M059J (cell line): ENCODE measurements at places on chromosomes 3 and 15.

GRCh38 chr3:339351-339750, 142.8 kb downstream of the CHL1 start:
- no peak for DNase-seq

DNA sequence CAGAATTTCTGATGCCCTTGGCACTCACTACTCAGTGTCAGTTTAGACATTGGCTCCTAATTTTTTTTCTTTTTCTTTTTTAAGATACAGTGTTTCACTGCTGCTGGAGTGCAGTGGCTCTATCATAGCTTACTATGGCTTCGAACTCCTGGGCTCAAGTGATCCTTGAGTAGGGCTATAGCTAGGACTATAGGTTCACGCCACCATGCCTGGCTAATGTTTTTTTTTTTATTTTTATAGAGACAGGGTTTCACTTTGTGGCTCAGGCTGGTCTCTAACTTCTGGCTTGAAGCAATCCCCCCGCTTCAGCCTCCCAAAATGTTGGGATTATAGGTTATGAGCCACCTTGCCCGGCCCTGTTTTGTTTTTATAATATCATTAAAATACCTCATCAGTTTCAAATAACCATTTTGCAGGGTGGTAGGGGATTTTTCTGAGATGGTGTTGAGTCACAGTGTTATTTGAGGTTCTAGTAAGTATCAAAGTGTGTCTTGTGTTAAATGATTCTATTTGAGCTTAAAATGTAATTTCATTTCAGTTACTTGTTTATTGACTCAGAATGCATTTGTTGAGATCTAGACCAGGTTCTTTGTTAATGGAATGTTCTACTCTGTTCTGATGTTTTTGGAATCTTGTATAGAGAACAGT, 7.0 kb downstream of the FNDC3B start:
- peak; percentile 48 for DNase-seq

GRCh38 chr15:83489690-83490089, 42.5 kb downstream of the SH3GL3 start:
- no peak for DNase-seq

- peak; percentile 74 for DNase-seq
These were observed 95.2 kb downstream of the SEMA5B start for GRCh38 chr3:122932251-122932967.

GRCh38 chr3:123258811-123259420, 57.2 kb downstream of the SEC22A start:
- DNase-seq, result peak; percentile 69

DNA sequence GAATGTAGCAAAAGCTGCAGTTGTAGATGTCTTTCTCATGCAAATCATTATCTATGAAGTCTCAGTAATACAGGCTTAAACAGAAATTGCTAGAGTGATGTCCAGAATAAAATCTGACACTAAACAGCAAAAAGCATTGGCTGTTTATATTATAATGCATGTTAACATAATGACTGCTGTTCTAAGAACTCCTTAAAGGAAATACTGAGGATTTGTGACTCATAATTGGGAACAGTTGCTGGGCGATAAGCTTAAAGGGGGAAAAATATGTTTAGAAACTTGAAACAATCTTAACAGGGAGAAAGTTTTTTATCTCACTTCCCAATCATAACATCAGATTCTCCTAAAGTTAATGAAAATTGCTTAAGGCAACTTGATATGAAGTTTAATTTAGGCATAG, 17.5 kb downstream of the TIPARP start:
- peak; percentile 86 for DNase-seq

DNA sequence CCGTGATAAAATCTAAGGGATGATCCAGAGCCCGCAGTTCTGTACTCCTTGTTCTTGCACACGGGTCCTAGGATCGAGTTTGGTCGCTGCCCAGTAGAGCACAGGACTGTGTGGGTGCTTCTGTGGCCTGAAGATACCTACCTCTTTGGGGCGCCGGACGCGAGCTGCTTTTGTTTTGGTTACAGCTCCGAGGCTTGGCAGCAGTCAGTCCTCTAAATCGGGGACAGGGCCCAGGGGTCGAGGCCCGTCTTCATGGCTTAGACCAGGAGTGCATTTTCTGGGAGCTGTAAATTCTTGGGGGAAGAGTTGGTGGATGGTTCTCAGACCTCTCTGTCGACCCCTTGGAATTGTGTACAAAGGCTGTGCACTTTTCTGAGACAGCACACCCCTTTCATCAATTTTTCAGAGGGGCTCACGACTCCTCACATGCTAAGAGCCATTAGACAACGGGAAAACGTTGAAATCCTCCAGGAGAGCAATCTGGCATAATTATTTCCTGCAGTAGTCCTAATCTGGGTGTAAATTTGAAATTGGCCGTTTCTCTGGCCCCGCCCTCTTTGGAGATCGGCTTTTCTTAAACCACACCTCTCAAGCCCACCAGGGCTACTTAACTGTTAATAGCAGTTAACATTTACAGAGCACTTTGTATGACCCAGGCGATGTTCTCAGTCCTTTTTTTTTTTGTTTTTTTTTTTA, 928 bp downstream of the CEP97 start:
- DNase-seq, result peak; percentile 45

- peak; percentile 43 for DNase-seq
These were observed 38.2 kb upstream of the FAM174B start for GRCh38 chr15:92693691-92694331.

DNA sequence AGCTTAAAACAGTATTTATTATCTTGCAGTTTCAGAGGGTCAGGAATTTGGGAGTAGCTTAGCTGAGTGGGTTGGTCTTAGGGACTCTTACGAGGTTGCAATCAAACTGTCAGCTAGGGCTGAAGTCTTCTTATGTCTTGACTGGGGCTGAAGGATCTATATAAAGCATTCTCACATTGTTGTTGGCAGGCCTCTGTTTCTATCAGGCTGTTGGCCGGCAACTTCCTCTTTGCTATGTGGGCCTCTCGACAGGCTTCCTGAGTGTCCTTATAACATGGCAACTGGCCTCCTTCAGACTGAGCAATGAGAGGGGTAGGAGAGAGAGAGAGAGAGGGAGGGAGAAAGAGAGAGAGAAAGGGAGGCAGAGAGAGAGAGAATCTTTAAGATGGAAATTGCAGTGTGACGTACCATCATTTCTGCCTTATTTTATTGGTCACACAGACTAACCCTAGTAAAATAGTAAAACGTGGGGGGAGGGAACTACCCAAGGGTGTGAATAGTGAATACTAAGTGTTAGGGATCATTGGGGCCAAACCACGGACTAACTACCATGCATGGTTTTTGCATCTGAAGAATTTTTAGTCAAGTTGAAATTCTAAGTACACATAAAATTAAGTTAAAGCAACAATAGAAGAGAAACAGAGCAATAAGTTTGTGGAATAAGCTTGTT, 16.1 kb downstream of the FGF7 start:
- no peak for DNase-seq

DNA sequence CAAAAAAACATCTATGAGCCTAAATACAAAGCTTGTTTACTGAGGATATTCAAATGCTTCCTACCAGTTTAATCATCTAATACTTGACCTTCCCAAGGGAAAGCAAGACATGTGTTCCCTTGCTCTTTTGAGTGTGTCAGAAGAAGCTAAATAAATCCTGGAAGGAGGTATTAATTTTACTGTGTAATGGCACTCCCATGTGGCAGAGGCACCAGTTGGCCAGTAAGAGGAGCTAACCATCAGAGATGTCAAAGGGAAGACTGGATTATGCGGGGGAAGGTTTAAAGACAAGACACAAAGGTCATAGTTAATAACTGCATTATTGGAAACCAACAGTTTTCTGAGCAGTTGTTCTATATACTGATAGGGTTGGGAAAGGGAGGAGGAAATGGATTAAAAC, 125.1 kb downstream of the SUCLG2 start:
- peak; percentile 17 for DNase-seq

DNA sequence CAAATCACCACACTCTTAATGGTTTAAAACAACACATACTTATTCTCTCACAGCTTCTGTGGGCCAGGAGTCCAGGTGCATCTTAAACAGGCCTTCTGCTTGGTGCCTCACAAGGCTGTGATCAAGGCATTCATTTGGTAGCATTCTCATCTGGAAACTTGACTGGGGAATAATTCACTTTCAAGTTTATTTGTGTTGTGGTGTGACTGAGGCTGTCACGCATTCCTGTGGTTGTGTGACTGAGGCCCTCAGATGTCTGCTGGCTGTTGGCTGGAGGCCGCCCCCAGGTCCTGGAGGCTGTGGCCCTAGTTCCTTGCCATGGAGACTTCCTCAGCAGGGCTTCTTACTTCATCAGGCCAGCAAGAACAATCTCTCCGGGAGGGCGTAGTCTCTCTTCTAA, 16.9 kb upstream of the FAM3D start:
- peak; percentile 72 for DNase-seq

- DNase-seq, result no peak
These were observed 17.9 kb upstream of the LRRK1 start for GRCh38 chr15:100901296-100901695.

DNA sequence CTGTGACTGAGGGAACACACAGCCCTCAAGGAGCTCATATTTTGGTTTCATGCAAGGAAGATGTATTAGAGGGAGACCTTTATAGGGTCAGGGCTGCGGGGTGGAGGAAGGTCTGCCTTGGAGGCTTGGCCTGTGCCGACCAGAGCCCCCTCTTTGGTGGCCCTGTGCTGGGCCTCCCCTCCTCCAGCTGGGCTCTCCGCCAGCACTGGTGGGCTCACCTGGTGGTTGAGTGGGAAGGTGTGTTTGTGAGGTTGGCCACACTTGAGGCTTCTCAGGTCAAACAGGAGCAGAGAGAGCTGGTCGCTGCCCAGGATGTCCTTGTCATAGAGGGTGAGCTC, 2.6 kb downstream of the PLA2G4F start:
- no peak for DNase-seq

GRCh38 chr3:130263708-130264107, 81.8 kb upstream of the COL6A5 start:
- DNase-seq, result no peak

GRCh38 chr3:128775906-128776542, 50.0 kb downstream of the RAB7A start:
- peak; percentile 66 for DNase-seq

GRCh38 chr15:56524915-56525314, 60.0 kb upstream of the MNS1 start:
- DNase-seq, result peak; percentile 85
